ENCODE measurements at places on chromosomes 1 and 21. TPM values are rescaled to one million over a fixed set of nuclear protein-coding genes. Genes with fewer than 3 reads are reported as not detected.

DNA sequence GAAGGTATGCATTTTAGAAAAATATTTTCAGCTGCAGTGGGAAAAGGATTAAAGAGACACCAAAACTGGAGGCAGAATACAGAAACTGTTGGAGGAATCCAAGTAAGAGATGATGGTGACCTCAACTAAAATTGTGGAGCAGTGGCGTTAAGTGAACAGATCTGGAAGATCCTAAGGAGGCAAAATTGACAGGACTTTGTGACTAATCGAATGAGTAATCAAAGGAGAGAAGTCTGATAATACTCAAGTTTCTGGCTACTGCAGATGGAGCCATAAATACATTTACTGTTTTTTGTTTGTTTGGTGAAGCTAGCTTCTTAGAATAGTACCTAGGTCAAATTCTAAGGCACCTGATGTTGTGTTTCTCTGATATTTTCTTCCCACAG lies 3.1 kb downstream of the CTBS start:
- ATAC-seq: no peak

- no peak for ATAC-seq
Measured at GRCh38 chr1:67731322-67731721, 46.3 kb downstream of the GADD45A start.

- ATAC-seq: no peak
Measured at GRCh38 chr21:19855522-19855921, 1142.7 kb upstream of the NCAM2 start.

The CFAP141 gene
- total RNA-seq: not detected

GRCh38 chr1:31796707-31797106 lies 19.1 kb downstream of the SPOCD1 start:
- no peak for ATAC-seq

DNA sequence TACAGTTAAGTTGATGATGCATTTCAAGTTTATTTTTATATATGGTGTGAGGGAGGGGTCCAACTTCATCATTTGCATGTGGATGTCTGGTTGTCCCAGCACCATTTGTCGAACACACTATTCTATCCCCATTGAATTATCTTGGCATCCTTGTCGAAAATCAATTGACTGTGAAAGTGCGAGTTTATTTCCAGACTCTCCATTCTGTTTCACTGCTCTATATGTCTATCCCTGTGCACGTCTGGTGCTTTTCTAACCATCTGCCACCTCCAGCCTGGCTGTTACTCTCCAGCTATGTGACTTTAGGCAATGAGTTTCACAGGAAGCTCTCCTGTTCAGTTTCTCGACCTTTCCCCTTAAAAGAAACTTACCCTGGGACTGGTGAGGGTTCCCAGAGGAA lies 137.1 kb upstream of the KLHDC7A start:
- no peak for ATAC-seq

The CD1B gene
- not detected for total RNA-seq

The MORC3 gene
- total RNA-seq: 52.4 TPM

- no peak for ATAC-seq
Measured at GRCh38 chr1:6152181-6152580, 27.9 kb downstream of the CHD5 start.

DNA sequence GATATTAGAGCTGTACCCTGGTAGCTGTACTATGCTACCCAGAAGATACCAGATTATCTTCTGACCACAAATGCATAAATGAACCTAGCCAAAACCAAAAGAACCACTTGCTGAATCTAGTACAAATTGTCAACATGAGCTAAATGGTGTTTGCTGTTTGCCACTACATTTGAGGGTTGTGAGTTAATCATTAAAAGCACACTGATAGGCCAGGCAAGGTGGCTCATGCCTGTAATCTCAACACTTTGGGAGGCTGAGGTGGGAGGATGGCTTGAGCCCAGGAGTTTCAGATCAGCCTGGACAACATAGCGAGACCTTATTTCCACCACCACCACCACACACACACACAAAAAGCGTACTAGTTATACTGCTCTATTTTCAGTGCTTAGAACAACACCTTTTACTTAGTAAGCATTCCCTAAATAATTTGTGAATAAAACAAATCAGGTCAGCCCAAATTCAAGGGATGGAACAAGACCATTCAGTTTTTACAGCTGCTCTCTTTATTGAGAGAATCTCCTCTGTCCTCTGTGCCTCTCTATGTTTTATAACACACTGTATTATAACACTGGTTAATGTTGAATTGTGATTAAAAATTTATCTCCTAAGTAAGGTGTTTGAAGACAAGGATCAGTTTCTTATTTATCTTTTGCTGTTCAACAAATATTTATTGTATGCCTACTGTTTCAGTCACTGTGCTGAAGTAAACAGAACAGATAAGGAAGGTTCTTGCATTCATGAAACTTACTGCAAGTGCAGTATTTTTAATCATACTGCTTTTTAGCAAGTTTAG lies 44.0 kb downstream of the MAGI3 start:
- no peak for ATAC-seq

GRCh38 chr1:77276941-77277340 lies 4.9 kb upstream of the AK5 start:
- no peak for ATAC-seq

DNA sequence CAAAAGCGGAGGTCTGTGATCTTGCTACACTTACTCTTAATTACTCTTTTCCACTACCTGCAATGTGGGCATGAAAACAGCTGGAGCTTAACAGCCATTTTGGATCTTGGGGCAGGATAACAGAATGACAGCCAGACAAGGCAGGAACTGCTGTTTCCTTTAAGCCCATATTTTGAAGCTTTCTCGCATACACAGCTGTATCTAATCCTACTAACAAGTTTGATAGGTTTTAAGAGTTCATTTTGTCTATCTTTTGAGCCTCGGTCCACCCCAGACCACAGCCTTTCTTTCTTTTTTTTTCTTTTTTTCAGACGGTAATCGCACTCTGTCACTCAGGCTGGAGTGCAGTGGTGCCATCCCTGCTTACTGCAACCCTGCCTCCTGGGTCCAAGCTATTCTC lies 42.4 kb upstream of the CRB1 start:
- no peak for ATAC-seq

- ATAC-seq: no peak
Measured at GRCh38 chr1:205986292-205986691, 16.9 kb downstream of the RAB7B start.

The CTSS gene
- 61.3 TPM for total RNA-seq

The BRINP3 gene
- not detected for total RNA-seq

DNA sequence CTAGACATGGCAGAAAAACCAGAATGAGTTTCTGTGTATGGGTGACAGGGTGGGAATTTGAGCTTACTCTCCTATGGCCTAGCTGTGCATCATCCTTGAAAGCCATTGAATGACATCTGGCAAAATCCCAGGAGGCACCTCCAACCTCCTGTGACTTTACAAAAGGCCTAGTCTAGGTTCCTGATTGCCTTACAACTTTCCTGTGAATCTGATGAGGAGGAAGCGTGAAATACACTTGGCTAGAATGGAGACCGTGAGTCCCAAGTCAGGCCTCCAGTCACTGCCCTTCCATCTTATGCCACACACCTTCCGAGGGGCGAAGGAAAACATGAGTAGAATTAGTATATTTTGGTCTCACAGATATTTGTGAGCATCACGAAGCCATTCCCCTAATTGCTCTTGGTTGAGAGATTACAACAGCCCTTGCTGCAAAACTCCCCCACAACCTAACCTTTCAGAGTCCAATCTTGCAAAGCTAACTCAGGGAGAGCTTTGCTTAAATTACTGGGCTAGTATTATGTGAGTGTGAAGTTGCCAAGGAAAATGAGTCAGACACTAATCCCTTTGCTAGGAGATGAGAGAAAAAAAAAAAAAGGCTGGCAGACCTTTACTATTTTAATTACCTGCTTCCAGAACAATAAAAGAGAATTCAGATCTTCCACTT lies 36.3 kb upstream of the PAXBP1 start:
- ATAC-seq: no peak

- peak; percentile 33 for ATAC-seq
Measured at GRCh38 chr1:226625832-226626576, 77.4 kb downstream of the STUM start.

The TIE1 gene
- total RNA-seq: 0.61 TPM

DNA sequence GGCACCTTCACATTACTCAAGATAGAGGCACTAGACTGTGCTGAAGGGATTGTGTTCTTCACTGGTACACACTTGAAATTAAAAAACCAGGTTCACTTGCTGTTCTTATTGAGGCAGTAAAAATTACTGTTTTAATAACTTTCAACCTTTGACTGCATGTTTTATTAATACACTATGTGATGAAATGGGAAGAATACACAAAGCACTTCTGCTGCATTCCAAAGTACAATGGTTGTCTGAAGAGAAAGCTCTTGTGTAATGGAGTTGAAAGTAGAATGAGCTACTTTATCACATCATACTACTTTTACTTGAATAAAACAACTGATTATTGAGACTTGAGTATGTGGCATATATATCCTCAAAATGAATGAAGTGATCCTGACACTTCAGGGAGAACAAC lies 49.7 kb downstream of the LRRC8C start:
- no peak for ATAC-seq

The C1orf105 gene
- total RNA-seq: not detected

GRCh38 chr1:55679971-55680370 lies 464.8 kb upstream of the USP24 start:
- ATAC-seq: no peak
